ENCODE measurements at places on chromosomes 6 and 20.

- DNase-seq = no peak
Measured at GRCh38 chr6:3541006-3541585, 84.2 kb upstream of the SLC22A23 start.

DNA sequence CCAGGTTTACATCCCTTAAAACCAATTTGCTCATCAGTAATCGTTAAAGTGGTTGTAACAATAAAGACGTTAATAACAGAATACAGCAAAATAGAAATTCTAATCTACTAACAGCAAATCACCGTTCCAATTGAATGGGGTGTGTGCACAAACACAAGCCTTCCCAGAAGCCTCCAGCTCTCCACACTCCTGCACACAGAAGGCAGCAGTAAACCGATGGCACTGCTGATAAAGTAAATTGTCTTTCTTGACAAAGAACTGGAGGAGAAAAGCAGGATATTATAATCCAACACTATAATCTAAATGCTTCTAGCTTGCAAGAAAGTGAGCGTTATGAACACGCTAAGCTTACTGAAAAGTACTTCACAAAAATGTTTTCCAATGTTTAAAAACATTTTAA, 7.0 kb downstream of the ZNF217 start:
- no peak for DNase-seq

DNA sequence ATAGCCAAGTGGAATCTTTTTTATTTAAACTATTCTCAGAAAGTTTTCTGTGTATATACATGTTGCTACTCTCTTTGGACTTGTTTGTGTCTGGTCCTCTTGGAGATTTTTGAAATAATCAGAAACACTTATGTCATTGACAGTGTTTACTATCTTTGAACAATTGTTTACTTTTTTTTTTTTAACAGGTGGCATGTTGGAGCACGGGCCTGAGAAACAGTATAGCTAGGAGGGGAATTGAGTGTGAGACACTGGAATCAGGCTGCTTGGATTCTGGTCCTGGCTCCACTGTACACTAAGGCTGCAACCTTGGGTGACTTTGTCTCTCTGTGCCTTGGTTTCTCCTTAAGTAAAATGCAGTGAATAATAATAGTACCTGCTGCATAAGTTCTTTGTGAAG, 279.6 kb downstream of the PRL start:
- no peak for DNase-seq

- no peak for DNase-seq
Measured at GRCh38 chr6:118100717-118101116, 193.7 kb downstream of the SLC35F1 start.

DNA sequence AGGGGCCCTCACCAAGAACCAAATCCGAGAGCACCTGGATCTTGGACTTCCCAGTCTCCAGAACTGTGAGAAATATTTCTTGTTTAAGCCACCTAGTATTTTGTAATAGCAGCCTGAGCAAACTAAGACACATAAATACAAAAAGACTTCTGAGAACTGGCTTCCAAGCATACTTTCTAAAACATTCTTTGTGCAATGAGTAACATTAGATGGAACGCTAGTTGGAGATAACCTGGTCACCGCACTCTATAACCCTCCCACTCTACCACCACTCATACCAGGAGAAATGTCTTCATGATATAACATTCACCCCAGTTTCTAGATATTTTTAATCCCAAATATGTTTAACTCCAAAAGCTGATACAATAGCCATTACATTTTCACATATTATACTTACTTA, 169.5 kb upstream of the THEMIS start:
- DNase-seq = no peak

DNA sequence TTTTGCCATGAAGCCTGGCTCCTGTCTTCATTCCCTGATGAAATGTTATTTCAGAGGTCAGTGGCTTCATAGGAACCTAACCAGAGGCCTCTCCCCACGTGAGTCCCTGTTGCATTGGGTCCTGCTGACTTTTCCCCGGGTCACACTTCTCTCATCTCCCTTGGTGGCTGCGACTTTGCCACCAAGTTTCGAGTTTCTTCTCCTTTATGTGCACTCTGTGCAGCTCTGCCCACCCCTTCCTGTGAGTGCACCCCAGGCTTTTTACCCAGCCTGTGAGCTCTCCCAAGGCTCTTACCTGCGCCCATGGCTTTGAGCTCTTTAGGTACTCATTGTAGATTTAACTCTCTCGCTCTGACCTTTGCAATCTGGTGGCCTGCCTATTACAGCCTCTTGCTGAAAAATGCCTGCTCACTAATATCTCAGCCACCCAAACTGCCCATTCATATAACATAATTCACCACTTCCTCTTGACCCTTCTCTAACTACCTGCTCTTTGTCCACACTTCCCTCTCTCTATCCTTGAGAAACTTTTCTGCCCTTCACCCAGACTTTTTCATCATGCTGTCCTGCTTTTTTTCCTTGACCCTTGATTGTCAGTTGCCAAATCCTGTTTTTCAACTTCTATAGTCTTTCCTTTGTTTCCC, 105.9 kb downstream of the SASH1 start:
- no peak for DNase-seq

- no peak for DNase-seq
Measured at GRCh38 chr6:8705435-8706020, 270.2 kb upstream of the SLC35B3 start.

DNA sequence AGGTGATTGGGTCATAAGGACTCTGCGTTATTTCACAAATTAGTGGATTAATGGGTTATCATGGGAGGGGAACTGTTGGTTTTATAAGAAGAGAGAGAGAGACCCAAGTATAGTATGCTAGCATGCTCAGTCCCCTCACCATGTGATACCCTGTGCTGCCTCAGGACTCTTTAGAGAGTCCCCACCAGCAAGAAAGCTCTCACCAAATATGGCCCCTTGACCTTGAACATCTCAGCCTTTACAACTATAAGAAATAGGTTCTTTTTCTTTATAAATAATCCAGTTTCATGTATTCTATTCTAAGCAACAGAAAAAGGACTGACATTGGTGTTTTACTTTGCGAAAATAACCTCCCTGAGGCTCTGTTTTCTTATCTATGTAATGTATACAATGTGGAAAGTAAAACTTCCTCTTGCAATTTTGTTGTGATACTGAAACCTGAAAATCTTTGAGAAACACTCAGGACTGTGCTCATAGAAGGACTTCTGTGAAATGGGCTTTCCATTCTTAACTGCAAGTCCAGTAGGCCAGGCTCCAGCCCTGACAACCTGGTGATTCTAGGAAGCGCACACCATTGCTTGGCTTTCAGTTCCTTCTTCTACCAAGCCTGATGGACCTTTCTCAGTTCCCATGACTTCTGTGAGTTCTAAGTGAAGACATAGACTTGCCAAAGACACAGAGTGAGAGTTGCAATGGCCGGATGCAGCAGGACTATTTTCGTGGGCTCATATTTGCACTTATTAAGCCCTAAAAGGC, 21.9 kb downstream of the SIRPD start:
- DNase-seq = peak; percentile 77

- no peak for DNase-seq
Measured at GRCh38 chr20:50408526-50409364, 101.4 kb upstream of the PTPN1 start.

- no peak for DNase-seq
Measured at GRCh38 chr20:44370639-44371218, 15.2 kb downstream of the HNF4A start.

- no peak for DNase-seq
Measured at GRCh38 chr6:6683969-6684833, 95.7 kb downstream of the LY86 start.

GRCh38 chr6:80537118-80537972, 430.9 kb downstream of the BCKDHB start:
- no peak for DNase-seq

- peak; percentile 73 for DNase-seq
Measured at GRCh38 chr6:6057442-6058053, 50.8 kb upstream of the NRN1 start.

DNA sequence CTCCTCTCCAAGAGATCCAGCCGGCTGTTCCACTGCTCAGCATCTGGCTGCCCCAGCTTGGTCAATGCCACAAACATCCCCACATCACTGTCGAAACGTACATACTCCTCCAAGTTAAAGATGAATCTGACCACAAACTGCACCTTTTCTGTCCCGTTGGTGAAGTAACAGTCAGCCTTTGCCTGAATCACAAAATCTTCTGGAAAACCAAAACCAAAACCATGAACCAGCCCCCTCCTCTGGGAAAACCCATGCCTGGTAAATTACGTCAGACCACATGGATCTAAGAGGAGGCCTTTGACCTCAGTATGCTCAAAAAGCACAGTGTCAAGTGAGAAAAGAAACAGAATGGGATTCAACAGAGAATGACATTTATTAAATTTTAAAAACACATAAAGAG, 1.7 kb downstream of the HLA-DOB start:
- DNase-seq = no peak

GRCh38 chr6:129686941-129687627, 22.9 kb downstream of the ARHGAP18 start:
- peak; percentile 64 for DNase-seq

DNA sequence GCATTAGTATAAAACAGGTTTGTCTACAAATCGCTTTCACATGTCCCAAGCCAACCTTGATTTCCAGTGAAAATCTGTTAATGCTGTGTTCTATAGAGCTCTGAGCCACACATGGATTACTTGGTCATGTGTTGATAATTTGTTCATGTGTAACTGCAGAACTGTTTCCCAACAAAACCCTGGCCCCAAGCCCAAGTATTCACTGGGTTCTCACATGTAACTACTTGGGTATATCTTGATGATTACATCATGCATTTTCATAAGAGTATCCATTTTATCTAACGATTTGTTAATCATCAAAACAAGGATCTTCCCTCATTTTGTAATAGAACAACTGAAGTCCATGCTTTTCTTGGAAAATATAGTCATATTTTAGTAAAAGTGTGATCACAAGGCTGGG, 657.6 kb downstream of the PRKN start:
- no peak for DNase-seq

GRCh38 chr20:62633598-62634329, 8.5 kb upstream of the SLCO4A1 start:
- DNase-seq = no peak

DNA sequence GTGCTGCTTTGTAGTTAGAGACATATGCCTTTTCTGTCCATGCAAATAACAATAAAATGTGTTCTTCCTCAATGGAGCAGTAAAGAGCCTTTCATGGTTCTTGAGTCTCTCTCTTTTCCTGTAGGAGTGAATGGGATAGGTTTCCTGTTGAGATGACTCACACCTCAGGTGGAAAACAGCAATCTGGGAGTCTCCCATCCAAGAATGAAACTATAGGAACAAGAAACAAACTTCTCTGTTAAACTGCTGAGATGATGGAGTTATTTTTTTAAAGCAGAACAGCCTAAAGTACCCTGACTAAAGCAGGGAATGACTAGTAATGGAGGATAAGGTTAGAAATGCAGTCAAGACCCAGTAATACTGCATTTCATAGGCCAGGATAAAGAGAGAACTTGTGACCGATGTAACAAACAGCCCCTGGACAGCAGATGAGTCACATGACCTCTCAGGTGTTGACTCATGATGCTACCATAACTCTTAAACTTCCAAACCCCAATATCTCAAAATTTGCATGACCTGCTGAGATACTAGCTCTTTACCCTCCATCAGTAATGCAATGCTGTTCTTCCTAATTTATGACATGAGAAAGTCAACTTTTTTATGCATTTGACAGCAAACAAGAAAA, 548.9 kb downstream of the CBLN4 start:
- DNase-seq = no peak

GRCh38 chr6:131923356-131923755, 27.8 kb downstream of the CCN2 start:
- DNase-seq = peak; percentile 26

GRCh38 chr6:137246791-137247202, 27.6 kb upstream of the IFNGR1 start:
- DNase-seq = peak; percentile 66

- peak; percentile 94 for DNase-seq
Measured at GRCh38 chr6:137641474-137642077, 147.4 kb upstream of the OLIG3 start.

DNA sequence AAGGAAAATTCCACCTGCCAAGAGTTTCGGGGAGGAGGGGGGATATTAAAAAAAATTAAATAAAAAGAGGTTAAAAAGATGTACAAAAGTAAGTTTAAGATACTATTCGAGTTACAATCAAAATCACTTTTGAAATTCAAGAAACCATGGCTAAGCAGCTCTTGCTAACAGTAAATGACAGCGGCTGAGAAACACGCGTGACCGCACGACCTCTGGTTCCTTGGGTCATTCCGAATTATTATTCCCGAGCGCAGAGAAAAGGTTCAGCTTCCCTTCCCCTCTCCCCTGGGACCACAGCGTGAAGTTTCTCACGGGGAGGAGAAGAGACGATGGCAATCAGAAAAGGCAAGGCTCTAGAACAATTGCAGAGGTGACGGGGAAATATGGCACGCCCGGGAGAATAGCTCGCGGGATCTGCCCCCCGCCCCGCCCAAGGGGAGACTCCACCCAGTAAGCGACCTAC, 496 bp downstream of the TMEM242 start:
- DNase-seq = peak; percentile 61

Data from pons (tissue), 1 donor.